ENCODE measurements at places on chromosomes 16 and 17.

DNA sequence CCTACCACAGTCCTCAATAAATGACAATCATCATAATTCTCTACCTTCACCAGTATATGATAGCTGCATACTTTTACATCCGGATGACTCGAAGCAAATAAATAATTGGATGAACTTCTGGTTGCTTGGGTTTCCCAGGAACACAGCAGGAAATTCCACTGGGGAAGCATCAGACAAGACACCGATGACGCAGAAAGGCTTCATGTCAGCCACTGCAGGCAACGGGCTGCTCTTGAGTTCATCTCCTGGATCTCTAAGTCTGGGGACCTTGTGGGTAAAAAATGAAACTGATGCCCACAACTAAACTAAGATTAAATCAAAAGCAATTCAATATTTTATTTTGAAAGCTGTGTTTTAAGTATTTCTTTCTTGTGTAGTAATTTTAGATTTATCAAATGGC lies 472.1 kb upstream of the C16orf82 start:
- no peak for DNase-seq

DNA sequence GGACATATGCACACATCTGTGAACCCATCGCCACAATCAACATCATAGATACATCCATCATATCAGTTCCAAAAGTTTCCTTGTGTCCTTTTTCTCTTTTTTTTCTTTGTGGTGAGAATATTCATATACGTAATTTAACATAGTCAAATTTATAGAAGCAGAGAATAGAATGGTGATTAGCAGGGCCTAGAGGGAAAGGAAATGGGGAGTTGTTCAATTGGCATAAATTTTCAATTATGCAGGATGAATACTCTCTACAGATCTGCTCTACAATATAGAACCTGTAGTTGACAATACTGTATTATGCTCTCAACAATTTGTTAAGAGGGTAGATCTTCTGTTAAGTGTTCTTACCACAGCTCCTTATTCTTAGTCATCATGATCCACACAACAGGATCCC lies 413.2 kb downstream of the SHISA9 start:
- DNase-seq, result no peak

GRCh38 chr16:85878875-85879274 lies 20.1 kb upstream of the IRF8 start:
- no peak for DNase-seq

- DNase-seq, result no peak
Observed at GRCh38 chr17:47955497-47956461, 1.9 kb downstream of the PRR15L start.

Measured in midbrain (tissue), 1 donor.